ENCODE measurements at places on chromosomes 2 and 18. TPM values are rescaled to one million over a fixed set of nuclear protein-coding genes. Genes with fewer than 3 reads are reported as not detected.

UCN gene
- 0.74 TPM for total RNA-seq

- DNase-seq, result no peak
Measured at GRCh38 chr2:216539791-216540241, 41.2 kb downstream of the RPL37A start.

GRCh38 chr2:226558418-226558817, 241.2 kb downstream of the IRS1 start:
- DNase-seq, result no peak

DNA sequence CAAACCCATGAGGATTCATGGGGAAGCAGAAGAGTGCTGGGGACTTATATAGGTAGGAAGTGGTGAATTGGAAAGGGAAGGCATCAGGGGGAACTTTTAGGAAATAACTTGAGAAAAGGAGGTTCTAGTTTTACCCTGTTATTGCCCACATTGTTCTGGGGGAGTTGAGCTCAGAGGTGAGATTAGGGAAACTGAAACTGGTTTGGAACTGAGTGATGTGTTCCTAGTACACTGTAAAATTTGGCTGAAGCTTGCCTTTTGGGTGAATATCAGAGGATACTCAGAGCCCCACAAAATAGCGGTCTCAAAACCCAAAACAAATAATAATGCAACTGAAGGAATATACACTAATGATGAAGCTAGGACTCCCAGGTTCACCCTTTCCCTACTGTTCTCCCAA, 39.6 kb upstream of the APOB start:
- DNase-seq, result no peak

GRCh38 chr2:195945056-195945455, 123.6 kb downstream of the DNAH7 start:
- DNase-seq, result no peak

- no peak for DNase-seq
Measured at GRCh38 chr2:104844807-104845551, 8.9 kb upstream of the POU3F3 start.

- DNase-seq, result no peak
Measured at GRCh38 chr18:5250603-5251002, 44.9 kb downstream of the ZBTB14 start.

- DNase-seq, result no peak
Measured at GRCh38 chr2:113220970-113221708, 47.4 kb downstream of the PSD4 start.

GRCh38 chr2:1538663-1539062, 125.4 kb downstream of the TPO start:
- DNase-seq, result no peak

All from type B pancreatic cell (in vitro differentiated cells).